ENCODE measurements at places on chromosomes 5 and 9. TPM values are rescaled to one million over a fixed set of nuclear protein-coding genes. Genes with fewer than 3 reads are reported as not detected.

- H3K36me3 ChIP-seq = no peaks in the 10 kb centered on the region
- DNase-seq = no peak
- H3K4me3 ChIP-seq = no peak overlapping the region
- no peaks in the 10 kb centered on the region for H3K27me3 ChIP-seq
- H3K4me1 ChIP-seq = peaks cover 86% of the 10 kb centered on the region
- H3K27ac ChIP-seq = no peak overlapping the region
These were observed 29.9 kb upstream of the TCF7 start for GRCh38 chr5:134084570-134084969.

DNA sequence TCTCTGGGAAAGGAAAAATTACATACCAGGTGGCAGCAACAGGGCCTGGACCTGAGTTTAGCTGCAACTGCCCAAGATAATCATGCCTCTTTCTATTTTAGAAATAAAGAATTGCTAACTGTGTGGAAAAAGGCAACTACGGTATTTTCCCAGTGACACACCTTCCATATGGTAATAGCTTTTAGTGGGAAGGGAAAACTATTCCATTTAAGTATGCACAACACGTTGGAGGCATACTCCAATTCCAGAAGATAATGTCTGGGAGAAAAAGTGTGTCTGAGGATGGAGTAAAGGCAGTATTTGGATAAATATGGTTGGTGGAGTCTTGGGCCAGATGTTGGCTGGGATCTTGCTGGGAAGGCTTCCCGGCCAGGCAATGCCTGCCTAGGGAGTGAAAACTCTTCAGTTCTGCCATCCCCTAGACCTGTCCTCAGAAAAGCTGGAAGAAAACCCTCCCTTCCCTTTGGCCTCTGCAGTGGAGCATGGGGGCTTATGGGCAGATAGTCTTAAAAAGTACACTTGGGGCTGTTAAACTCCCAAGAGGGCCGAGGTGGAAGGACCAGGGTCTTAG lies 40.6 kb downstream of the SH3PXD2B start:
- H3K27ac ChIP-seq = no peak overlapping the region
- H3K4me1 ChIP-seq = no peaks in the 10 kb centered on the region
- H3K4me3 ChIP-seq = no peak overlapping the region
- no peaks in the 10 kb centered on the region for H3K27me3 ChIP-seq

GRCh38 chr9:135079676-135080075 lies 7.8 kb upstream of the OLFM1 start:
- no peak overlapping the region for H3K27ac ChIP-seq
- peaks cover 12% of the 10 kb centered on the region for H3K27me3 ChIP-seq
- no peak for DNase-seq
- H3K36me3 ChIP-seq = no peaks in the 10 kb centered on the region
- no peaks in the 10 kb centered on the region for H3K4me1 ChIP-seq

- H3K4me1 ChIP-seq = no peaks in the 10 kb centered on the region
- no peak for DNase-seq
- no peak overlapping the region for H3K27ac ChIP-seq
- H3K27me3 ChIP-seq = no peaks in the 10 kb centered on the region
- peaks cover 15% of the 10 kb centered on the region for H3K36me3 ChIP-seq
These were observed 302.6 kb downstream of the ARHGAP26 start for GRCh38 chr5:143072734-143073133.

GRCh38 chr9:117465706-117466105 lies 50.8 kb upstream of the ASTN2 start:
- H3K4me1 ChIP-seq = no peaks in the 10 kb centered on the region
- H3K36me3 ChIP-seq = no peaks in the 10 kb centered on the region
- no peaks in the 10 kb centered on the region for H3K27me3 ChIP-seq
- no peak overlapping the region for H3K27ac ChIP-seq

PCDHGB1 gene
- 0.05 TPM for total RNA-seq
